ENCODE measurements at places on chromosomes 11 and 22.
A peak's percentile ranks its signal among the peaks of the same experiment; 100 is the strongest.

GRCh38 chr22:28029201-28029948 is 110.3 kb upstream of the PITPNB start:
- DNase-seq: no peak

DNA sequence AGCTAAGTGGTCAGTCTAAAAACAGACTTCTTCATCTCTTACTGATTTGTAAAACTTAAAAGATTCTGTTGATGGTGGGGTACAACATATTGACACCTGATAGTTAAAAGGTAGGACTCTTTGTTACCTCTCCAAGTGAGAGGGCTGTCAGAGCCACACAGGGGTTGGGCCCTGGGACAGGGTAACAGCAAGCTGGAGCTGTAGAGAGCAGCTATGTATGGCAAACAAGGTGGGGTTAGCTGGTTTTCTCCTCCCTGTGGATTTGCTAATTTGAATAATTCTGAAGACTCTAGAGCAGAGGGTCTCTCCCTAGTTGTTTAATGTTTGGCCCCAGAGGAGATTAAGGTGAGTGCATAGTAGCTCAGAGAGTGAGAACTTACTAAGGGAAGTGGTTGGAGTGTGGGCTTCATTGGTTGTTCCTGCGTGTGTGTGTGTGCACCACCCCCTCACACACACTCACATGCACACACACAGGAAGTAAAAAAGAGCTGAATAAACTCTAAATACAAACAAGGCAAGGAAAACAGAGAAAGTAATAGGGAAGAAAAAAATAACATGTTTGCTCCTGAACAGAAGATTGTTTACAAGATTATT is 9.2 kb upstream of the GAS2 start:
- no peak for DNase-seq

DNA sequence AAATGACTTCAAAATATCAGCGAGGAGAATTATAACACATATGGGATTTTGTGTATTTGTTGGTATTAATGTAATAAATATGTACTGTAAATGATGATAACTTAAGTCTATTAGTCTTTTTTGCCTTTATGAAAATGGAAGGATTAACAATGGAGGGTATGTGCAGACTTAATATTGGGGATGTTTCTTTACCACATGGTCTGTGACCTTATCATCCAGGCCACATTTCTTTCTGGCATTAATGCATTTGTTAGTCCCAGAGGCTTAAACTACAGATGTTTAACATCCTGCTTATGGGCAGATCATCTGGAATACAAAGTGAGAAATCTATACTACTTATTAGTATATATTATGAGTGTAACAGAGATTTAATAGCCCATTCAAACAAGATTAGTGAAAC is 64.6 kb downstream of the SOX6 start:
- no peak for DNase-seq

DNA sequence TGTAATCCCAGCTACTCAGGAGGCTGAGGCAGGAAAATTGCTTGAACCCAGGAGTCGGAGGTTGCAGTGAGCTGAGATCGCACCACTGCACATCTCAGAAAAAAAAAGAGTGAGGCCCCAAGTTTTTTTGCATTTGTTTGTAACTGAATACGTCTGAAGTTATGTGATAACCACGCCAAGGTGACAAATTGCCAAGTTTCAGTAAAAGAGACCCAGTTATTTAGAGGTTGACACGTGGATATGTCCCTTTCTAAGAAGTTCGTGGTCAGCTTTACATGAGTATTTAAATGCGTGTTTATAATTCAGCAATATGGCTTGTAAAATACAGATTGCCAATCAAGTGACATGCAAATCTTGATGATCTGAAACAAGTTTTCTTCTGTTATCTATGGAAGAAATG is 8.0 kb downstream of the PPARA start:
- DNase-seq: no peak

DNA sequence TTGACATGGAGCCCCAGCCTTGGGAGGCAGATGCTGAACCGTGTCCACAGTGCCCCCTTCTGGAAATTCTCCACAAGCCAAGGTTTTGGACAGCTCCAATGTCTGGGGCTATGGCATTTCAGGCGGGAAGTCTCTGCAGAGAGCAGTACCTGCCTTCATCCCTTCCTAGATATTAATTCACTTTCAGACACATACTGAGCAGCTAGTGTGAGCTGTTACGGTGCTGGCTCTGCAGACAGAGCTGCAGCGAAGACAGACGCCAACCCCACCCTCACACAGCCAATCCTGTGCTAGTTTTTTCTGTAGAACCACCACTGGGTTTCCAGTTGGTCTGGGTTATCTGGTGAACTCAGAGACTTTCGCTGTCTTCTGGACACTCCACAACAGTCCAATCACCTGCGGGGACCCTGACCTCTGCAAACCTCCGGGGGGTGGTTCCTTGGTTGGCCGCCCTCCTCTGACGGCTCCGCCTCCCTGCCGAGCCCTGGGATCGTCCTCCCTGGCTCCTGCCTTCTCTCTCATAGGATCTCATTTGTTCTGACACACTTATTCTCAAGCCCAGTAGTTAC is 9.1 kb downstream of the LMF2 start:
- DNase-seq: peak; percentile 62

DNA sequence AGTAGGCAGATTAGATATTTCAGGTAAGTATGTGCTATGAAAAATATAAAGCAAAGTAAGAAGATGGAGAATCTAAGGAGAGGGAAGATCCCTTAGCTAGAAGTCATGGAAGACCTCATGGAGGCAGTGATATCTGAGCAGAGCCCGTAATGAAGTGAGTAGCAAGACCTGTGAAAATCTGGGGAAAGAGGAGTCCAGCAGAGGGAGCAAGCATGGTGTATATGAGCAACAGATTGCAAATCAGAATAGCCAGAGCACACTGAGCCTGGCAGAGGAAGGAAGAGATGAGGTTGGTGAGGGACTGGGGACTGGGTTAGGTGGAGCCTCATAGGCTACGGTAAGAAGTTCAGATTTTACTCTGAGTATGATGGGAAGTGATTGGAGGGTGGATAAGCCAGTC is 9.4 kb downstream of the LHFPL7 start:
- DNase-seq: no peak

DNA sequence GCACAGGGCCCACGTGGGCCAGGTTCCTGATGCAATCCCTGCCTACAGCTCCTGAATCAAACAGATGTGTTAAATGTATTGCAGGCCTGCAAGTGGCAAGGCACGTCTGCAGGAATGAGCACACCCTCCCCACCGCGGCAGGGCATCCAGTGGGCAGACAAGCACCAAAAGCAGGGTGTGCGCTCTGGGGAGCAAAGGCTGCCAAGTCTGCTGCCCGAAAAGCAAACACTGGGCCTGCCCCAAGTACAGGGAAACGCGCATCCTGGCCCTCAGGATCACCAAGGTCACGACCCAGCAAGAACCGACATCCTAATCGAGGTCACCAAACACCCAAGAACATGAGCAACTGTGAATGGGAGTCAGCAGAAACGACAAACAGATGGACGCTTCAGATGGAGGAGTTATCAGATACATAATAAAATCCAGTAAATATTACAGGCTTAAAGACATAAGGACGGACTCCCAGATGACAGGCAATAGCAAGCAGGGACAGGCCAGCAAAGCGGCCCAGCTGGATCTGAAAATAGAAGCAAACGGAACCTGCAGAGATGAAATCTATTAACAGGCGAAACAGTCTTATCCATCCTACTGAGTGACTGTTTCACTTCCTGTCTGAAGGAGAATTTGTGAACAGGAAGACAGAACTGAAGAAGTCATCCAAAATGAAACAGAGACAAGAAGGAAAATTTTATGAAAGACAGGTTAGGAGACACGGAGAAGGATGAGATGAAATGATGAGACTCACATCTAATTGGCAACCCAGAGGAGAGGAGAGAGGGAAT is 26.7 kb downstream of the CARS1 start:
- DNase-seq: no peak

DNA sequence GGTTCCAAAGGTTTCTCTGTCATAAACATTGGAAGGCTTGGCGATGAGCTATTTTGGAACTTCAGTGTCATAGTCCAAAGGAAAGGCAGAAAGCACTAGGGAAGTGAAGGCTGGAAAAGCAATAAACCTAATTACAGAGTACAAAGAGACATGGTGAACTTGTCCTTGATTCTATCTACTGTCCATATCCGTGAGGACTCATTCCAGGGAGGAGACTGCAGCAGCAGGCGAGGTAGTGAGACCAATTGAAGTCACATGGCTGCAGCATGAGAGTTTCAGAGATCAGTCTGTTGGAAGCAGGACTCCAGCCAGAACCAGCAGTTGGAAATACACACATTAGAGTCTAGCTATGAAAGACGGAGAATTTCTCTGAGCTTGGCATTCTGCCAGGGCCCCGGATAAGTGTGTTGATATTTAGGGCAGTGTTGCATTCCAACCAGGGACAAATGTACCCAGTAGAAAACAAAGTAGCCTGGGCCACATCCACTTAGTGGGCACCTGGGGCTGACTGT is 54.1 kb upstream of the ARHGAP42 start:
- DNase-seq: no peak

DNA sequence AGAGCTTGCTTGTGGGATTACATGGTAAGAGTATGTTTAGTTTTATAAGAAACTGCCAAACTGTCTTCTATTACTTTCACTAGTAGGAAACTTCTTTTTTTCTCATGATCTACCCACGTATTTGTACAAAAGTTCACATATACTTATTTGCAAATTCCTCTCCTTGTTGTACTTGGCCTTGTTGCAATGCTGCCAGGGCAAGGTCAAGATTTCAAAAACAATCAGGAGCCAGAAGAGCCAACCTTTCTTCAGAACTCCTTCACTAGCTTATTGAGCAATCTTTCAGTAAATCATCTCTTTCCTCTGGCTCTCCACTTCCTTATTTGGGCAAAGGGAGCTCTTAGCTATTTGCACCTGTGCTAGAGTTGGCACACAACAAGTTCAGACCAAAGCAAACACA is 9.7 kb downstream of the SRSF8 start:
- DNase-seq: no peak

GRCh38 chr11:48169259-48169658 is 47.4 kb upstream of the OR4B1 start:
- no peak for DNase-seq

DNA sequence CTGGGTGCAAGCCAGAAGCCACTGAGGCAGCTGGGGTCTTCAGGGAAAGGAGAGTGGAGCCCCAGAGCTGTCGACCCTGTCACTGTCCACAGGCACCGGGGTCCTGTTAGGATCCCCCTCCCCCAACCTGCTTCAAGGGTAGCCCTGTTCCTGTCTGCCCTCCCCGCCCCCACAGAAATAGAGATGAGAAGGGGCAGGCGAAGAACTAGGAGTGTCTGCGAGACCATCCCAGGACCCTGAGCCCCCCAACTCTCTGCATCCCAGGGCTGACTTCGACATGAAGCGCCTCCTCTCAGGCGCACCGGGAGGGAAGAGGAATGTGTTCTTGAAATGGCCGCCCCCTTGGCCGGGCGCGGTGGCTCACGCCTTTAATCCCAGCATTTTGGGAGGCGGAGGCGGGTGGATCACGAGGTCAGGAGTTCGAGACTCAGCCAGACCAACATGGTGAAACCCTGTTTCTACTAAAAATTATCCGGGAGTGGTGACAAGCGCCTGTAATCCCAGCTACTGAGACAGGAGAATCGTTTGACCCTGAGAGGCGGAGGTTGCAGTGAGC is 607 bp upstream of the ZNF70 start:
- DNase-seq: no peak
